ENCODE measurements at places on chromosomes 7 and 10.

DNA sequence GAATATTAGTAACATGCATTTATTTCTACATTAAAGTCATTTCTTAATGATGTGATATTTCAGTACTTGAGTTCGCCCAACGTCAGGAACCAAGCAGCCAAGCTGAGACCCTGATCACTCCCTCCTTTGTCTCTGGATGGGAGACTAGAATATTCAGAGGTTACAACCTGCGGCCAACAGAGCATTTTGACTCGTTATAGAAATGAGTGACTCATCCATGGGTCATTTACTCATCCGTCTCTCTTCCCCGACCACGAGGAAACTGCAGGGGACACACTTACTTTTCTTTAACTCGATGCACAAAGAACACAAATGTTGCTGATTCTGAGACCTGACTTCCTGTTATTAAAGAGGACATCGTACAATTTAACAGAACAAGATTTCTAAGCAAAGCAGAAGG, 343.3 kb downstream of the FRMD4A start:
- DNase-seq = no peak

DNA sequence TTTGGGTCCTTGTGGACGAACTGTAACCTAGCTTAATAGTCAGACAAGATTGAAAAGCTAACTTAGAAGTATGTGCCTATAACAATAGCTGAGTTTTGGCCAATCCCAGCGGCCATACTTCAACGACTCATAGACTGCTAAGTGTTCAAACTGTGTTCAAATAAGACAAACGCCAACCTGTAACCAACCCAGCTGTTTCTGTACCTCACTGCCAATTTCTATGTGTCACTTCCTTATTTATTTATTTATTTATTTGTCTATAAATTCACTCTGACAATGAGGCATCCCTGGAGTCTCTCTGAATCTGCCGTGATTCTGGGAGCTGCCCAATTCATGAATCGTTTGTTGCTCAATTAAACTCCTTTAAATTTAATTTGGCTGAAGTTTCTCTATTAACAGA, 21.7 kb downstream of the ST8SIA6 start:
- DNase-seq = no peak

GRCh38 chr7:90211391-90212148, at the start of gene STEAP2:
STEAP2 (plus strand) TSS chr7:90211740; CDS start chr7:90225083, 13,343 bp downstream.
- peak; percentile 88 for DNase-seq

DNA sequence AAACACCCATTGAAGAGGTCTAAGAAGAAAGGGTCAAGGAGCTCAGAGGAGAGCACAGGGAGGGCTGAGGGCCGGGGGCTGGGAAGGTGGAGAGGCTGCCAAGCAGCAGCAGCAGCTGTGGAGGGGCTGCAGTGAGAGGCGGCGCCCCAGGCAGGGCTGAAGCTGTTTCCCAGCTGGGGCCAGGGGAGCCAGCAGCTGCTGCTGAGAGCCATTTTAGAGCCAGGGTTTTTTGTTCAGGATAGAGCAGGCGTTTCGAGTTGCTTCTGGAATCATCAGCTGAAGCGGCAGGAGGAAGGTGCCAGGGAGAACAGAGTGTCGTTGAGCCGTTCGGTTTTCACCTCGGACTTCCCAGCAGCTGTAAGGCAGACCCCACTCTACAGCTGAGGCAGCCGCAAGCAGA, 62.7 kb downstream of the LANCL2 start:
- peak; percentile 69 for DNase-seq

GRCh38 chr7:86788948-86789347, 145.2 kb downstream of the GRM3 start:
- no peak for DNase-seq

DNA sequence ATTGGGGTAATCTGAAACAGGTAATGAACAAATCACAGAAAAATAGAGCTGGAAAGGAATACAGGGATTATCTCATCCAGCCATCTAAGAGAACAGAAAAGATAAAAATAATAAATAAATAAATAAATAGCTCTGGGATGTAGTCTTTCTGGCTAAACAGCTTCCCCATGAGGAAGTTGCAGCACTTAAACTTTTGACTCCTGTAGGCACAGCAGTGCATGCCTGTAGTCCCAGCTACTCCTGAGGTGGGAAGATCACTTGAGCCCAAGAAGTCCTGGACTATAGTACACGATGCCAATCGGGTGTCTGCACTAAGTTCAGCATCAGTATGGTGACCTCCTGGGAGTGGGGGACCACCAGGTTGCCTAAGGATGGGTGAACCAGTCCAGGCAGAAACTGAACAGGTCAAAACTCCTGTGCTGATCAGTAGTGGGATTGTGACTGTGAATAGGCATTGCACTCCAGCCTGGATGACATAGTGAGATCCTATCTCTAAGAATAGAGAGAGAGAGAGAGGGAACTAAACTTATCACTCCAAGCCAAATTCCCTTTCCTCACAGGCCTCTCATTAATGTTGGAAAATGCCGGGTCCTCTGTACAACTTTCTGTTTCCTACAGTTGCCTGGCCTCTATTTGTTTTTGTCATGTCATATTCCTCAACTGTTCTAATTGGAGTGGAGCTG, 61.7 kb upstream of the CDK13 start:
- DNase-seq = no peak

- DNase-seq = no peak
Observed at GRCh38 chr7:46393142-46393541, 472.1 kb upstream of the IGFBP3 start.

DNA sequence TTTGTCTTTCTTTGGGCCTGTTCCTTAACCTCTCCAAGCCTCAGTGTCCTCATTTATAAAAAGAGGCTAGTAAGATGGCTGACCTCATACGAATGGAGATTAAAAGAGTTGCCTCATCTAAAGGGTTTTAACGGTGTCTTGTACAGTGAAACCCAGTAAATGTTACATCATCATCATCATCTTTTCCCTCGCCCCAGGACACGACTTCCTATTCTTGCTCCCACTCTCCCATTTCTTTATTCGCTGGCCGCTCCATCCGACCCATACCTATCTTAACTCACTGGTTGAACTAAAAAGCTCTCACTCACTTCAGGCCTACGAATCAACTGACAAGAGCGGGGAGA, 554 bp downstream of the FRA10AC1 start:
- DNase-seq = no peak

DNA sequence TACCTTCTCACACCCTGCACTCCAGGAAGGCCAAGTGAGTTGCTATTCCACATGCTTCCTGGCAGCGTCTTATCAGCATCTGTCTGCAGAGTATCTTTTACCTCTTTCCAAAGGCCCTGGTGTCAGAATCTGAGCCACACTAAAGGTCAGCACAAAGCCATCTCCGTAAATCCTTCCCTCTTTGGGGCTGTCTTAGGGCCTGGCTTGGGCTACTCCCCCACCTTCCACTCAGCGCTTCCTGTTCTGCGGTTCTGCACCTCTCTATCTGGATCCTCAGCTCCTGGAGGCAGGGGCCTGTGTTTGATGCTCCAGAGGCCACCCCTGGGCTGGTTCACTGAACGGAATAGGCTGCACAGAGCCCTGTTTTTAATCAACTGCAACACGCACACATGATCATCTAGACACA, 334.8 kb upstream of the GALNT17 start:
- no peak for DNase-seq

GRCh38 chr7:139721417-139721816, 56.4 kb downstream of the HIPK2 start:
- DNase-seq = no peak

DNA sequence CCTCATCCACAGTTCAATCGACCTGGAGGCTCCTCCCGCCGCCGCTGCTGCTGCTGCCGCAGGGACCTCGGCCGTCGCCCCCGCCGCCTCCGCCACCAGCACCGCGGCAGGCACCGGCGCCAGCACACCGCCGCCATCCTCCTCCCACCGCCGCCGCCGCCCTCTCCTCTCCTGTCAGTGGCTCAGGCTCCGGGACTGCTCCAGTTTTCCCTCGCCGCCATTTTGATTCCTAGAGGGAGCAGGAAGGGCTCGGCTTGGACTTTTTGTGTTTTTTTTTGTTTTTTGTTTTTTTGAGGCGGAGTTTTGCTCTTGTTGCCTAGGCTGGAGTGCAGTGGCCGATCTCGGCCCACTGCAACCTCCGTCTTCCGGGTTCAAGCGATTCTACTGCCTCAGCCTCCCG, 3.0 kb upstream of the MCM10 start:
- DNase-seq = no peak

DNA sequence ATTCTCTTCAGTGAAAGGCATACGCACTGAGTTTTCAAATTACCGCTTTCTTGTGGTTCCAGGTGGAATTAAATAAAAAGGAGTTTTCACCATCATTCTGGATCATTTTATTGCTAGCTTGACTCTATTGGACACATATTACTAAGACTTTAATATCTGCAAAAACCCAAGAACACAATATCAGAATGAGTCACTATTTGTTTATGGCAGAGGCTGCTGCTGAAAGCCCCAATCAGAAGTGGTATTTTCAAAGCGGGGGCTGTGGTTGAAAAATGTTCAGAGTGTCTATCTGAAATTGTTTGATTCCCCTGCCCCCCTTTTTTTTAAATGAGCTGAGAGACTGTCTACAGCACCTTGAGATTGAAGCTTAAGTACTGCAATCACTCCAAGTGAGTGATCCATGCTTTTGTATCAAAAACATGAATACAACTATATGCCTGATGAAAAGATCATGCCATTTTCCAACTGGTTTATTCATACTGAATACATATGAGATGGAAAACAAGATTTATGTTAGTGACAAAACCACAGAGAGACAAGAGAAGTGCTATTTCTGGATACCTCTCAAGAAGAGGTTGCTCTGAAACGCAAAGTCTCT, 376.4 kb downstream of the HTR7 start:
- DNase-seq = no peak

GRCh38 chr10:27710014-27710413, 35.6 kb downstream of the MKX start:
- DNase-seq = no peak

- DNase-seq = no peak
Observed at GRCh38 chr10:124595143-124595883, 133.7 kb downstream of the LHPP start.

- peak; percentile 20 for DNase-seq
Observed at GRCh38 chr10:73552819-73553715, 38.1 kb downstream of the USP54 start.

DNA sequence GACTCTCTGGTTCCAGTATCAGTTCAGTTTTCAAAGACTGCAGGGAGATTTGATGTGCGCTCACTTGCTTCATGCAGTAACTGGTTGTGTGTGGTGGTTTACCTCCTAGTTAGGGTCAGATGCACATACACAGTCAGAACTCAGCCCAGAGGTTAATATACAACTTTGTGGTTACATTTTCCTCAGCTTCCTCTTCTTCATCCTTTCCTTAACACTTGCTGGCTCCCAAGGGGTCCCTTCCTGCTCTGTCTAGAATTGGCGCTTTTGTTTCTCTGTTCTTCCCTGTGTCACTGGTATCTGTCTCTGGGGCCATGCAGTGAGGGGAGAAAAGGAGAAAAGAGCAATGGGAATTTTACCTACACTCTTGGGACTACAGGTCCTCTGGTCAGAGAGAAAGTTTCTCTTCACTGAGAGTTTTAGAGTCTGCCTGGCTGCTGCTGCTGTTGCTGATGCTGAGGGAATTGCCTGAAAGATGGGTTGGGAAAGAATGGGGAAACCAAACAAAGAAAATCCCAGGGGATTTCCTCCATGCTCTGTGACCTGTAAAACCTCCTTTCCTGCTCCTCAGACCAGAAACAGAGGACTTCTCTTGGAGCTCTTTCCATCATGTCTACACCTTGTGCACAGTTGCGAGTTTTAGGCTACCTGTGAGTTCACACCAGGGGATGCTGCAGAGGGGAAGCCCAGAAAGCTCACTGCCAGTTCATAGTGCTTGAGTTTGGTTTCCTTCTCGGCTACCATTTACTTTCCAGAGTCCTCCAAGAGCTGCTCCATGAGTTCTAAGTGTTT, 74.6 kb downstream of the WDFY4 start:
- DNase-seq = no peak
